ENCODE measurements at places on chromosomes 5 and 9.

DNA sequence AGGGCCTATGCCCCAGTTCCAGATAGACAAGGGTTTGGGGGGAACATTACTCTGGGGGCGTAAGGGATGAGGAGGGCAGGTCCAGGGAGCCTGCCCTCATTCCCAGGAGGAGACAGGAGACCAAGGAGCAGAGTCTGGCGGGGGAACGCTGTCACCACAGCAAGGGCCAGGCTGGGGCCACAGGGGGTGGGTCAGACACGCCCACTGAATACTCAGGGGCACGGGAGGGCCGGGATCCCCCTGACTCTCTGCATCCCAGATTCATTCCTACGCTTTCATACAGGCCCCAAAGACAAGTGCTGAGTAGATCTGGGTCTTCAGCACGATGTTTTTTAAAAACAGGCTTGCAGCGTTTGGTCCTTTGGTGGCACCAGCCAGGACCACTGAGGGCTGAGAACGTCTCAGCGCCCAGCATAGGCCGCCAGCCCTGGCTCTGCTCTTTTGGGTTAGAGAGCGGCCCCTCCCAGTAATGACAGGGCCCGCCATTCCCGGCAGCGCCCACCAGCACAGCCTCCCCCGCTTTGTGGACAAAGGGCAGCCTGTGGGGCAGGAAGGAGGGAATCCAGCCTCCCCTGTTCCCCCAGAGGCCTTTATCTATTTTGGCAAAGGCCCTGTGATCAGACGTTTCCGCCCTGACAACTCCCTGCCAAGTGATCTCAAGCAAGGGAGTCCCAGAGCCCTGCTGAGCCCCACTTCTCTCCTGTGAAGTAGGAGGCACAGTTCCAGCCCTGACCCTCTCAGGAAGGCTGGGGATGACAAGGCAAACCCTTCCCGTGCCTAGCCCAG is 24.9 kb downstream of the NEK6 start:
- DNase-seq: no peak

GRCh38 chr5:69252437-69252836 is 17.8 kb downstream of the CDK7 start:
- DNase-seq: no peak

GRCh38 chr9:88237479-88237961 is 99.2 kb upstream of the SPATA31C2 start:
- no peak for DNase-seq

DNA sequence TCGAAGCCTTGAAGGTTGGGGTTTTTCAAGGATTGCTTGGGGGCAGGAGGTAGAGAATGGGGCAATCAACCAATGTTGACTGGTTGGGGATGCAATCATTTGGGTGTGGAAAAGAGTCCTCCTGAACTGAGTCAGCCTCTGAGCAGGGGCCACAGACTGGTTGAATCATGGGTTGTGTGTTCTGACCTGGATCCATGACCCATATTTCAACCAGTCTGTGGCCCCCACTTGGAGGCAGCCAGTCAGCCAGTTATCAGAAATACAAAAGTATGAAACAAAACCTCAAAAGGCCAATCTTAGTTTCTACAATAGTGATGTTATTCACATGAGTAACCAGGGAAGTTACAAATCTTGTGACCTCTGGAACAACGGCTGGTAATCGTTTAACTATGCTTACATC is 81.4 kb upstream of the RANBP6 start:
- no peak for DNase-seq

DNA sequence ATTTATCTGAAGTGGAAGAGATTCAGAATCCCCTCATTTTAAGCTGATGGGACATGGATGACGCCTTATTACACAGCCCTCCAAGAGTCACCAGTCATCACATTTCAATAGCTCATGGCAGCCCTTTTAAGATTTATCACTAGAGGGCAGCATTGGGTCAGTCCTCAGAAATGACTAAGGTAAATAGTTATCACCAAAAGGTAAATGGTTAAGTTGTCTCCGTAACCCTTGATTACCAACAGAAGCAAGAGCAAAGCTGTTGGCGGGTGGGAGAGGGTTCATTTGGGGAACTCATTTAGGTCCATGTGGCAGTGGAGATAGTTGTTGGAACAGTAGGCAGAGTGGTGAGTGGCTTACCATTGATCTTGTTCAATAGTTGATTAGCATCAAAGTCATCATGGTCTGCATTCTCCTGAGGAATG is 12.0 kb upstream of the C9 start:
- DNase-seq: peak; percentile 4

- DNase-seq: no peak
Observed at GRCh38 chr9:83304686-83305085, 233.5 kb downstream of the FRMD3 start.

DNA sequence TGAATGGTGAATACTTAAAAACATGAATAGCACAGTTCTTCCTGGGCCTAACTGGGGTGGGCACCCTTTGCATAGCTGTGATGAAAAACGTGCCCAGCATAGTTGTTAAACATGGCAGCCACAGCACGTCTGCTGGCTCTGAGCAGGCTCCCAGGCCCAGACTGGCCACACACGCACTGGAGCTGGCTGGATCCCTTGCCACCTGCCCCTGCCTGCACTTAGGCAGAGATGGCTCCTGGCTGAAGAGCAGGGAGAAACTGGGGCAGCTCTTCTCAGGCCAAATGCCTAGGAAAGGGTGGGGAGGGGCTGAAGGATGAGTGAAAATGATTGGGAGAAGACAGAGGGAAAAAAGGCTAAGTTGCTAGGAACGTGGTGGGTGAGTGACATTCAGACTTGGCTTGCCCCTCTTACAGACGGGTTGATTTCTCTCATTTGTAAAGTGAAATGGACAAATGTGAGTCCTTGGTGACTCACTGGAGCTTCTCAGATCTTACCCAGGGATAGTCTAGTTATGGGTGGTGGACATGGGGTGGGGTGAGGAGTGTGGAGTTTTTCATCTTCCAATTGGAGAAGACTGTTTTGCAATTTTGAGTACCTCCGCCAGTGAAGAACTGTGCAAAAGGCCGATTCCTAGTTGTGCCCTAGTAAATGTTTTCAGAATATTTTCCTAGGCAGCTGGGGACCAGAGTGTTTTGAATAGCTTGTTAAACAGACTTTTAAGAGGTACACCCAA is 42.4 kb downstream of the TRIO start:
- DNase-seq: no peak

DNA sequence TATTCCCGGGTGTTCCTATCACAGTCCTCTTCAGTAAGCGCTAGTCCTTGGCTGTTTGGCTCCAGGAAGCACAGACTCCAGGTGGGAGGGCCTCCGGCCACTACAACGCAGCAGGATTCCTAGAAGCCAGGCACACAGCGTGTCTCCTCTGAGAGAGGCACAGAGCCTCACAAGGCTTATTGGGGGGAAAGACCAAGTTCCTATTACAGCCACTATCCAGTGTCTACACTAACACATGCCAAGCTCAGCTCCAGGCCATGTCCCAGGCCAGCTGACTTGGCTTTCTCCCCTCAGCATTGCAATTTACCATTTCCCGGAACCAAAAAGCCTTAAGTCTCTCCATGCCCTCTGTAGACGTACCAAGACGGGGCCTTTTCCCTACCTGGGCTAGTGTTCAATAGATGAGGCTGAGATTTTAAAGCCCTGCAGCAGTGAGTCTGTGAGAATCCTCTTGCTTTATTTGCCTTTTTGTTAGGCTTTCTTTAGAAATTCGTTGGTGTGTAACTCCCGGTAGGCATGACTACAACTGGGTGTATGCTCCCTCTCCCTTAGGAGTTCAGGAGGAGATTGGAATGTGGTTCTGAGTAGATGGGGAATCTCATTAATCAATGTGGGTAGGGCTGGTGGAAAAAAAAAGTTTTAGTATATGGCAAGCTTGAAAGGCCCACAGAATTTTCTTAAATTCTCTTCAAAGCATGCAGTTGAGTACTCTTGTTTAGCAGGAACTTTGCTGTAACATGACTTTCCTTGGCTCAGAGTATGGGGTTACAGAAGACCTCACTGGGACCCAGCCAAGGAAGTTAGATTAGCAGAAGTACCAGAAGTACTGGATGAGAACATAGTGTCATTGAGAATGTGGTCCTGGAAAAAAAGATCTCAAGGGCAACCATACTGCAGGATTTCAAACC is 84.3 kb upstream of the SLC1A3 start:
- no peak for DNase-seq

GRCh38 chr9:136981588-136982231 is 1.1 kb upstream of the LCNL1 start:
- no peak for DNase-seq

GRCh38 chr9:91711755-91712601 is 238.1 kb downstream of the ROR2 start:
- peak; percentile 76 for DNase-seq

- DNase-seq: no peak
Observed at GRCh38 chr9:72534931-72535330, 13.5 kb downstream of the TMC1 start.

DNA sequence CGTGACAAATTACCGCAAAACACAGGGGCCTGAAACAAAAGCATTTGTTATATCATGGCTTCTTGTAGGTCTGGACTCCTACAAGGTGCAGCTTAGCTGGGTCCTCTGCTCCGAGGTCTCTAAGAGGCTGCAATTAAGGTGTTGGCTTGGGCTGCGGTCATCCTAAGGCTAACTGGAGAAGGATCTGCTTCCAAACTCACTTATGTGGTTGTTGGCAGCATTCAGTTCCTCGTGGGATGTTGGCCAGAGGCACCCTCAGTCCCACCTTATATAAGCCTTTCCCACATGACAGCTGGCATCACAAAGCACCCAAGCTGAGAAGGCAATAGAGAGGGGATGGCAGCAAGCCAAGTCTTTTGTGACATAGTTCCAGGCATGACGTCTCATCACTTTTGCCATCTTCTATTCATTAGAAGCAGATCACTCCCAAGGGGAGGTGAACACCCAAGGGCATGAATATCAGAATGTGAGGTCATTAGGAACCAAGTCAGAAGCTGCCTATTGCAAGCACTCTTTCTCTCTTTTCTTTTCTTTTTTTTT is 47.9 kb upstream of the ZBTB43 start:
- no peak for DNase-seq

GRCh38 chr5:156456857-156457256 is 129.9 kb downstream of the SGCD start:
- no peak for DNase-seq

DNA sequence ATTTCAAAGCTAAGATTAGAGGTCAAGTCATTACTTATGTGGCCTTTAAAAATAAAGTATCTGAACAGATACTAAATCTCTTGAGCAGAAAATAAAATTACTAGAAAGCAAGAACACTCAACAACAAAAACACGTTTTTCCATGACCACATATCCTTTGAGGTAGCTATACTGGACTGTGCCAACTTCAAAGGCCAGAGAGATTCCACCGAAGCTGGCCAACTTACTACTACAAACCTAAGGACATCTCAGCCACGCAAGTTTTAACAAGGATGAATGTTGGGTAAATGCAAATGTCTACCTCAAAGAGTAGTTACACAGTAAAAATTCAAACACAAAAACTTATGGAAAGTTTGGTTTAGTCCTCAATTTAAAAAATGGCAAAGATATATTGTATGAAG is 18.9 kb downstream of the PFDN1 start:
- DNase-seq: no peak

DNA sequence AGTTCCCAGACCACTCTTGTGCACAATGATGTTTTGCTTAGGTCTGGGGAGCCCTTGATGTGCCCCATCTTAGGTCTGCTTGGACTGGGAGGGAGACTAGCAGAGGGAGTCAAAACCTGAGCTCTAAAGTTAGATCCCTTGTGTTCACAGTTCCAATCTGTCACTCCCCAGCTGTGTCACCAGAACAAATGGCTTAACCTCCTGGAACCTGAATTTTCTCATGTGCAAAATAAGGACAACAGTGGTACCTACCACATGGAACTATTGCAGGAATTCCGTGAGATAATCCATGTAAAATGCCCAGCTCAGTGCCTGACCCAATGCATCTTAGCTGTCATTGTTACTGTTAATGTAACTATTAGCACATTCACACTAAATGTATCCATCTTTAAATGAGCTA is 45.5 kb downstream of the GALNT10 start:
- DNase-seq: no peak

DNA sequence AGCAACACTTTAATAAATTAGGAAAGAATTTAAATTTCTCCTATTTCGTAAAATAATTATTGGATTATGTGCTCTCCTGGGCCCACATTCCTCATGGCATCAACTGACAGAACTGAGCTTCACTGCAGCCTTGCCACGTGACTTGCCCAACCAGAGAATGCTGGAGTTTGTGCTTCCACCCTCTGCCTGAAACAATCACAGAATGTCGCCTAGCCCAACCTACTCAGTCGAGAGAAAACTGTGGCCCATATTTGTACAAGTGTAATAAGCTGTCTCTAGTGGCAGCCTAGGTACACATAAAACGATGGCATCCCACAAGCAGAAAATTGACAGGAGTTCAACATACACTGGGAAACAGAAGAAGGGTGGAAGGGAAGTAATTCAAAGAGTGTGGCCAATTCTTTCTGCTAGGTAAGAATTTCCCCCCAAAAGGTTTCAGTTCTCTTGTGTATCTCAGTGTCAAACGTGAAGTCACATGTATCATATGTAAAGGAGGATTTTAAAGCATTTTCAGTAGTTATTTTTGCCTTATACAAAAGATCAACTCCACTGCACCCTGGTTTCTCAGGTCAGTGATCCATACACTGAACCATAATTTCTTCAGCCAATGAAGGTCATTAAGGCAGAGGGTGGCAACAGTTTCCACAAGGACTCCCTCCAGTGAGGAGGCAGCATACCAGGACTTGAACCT is 41.7 kb downstream of the ZNF608 start:
- peak; percentile 34 for DNase-seq

DNA sequence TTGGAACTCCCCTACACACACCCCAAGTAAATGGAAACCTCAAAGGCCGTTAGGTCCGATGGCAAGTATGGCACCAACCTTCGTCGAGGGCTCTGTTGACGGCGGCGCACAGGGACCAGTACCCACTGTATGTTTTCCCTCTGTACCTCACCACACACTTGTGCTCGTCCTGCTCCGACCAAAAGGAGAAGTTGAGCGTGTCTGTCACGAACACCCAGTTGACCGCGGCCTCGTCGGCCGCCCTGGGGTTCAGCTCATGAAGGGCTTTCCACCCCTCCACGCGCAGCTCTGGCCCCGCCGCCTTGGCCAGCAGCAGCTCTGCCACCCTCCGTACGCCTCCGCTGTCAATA is 24.0 kb downstream of the HNRNPK start:
- DNase-seq: peak; percentile 24

DNA sequence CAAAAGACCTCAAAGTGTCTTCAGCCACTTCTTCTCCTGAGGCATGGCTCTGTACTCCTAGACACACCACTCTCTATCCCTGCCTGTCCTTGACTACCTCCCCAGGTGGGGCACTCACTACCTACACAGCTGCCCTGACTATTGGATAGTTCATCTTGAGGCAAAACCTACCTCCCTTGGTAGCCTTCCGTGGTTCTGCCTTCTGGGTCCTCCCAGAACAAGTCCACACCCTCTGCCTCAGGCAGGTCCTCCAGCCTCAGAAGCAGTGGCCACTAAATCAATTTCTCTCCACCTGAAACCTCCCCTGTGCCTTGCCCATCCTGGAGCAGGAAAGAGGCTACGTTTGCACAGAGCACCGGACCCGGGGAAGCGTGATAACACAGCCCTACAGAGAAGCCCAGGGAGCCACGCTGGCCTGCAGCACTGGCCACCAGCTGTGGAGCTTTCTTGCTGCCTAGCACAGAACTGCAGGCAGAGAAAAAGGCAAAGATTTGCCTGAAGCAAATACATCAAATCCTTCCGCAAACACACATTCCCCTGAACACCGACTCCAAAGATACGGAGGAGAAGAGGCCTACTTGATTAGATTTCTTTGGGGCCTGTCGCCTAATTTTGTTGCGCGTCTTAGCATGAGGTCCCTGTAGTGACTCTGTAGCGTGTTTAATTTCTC is 141.8 kb downstream of the C9orf50 start:
- DNase-seq: no peak

- no peak for DNase-seq
Observed at GRCh38 chr9:98565152-98566135, 143.3 kb downstream of the GABBR2 start.

GRCh38 chr9:79408200-79408599 is 163.6 kb upstream of the TLE4 start:
- no peak for DNase-seq

Data from GM19239 (cell line).